ENCODE measurements at places on chromosomes 2 and 18. TPM values are rescaled to one million over a fixed set of nuclear protein-coding genes. Genes with fewer than 3 reads are reported as not detected.

CCL20 gene
- not detected for total RNA-seq

MTHFD2 gene
- total RNA-seq = 261 TPM

CNDP1 gene
- total RNA-seq = not detected

GPR17 gene
- total RNA-seq = not detected

KCNS3 gene
- total RNA-seq = 4.7 TPM
